Activated T-cell treated with anti-CD3 and anti-CD28 coated beads for 48 hours (primary cell): ENCODE measurements at places on chromosomes 13 and 19.

DNA sequence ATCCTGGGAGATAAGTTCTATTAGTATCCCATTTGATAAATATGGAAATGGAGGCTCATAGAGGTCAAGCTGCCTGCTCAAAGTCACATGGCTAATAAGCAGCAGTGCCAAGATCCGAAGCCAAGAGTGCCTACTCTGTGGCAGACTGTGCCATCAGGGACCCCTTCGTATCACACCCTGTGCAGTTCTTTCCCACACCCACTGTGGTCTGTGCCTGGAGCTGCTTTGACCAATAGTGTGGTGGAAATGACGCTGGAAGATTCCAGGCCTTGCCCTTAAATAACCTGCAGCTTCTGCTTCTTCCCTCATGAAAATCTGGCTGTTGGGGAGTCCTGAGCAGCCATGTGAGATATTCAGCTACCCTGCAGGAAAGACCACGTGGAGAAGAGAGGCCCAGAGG is 10.1 kb downstream of the OPA3 start:
- no peak for DNase-seq

DNA sequence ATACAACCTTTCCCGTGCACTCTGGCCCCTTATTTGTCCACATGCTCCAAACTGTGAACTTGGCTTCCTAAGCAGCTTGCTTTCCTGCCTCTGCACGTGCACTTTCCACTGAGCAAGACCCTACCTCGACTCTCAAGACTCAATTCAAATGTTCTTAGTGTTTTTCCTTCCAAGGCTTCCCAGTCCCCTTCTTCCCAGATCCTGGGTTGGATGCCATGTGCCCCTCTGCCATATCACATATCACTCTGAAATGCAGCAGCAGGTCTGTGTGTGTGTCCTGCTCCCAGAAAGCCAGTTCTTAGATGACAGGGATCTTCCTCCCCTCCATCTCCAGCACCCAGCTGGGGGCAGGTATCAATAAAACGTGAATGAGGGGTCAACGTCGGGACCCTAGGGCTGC is 3.0 kb downstream of the ZNF557 start:
- no peak for DNase-seq

GRCh38 chr19:58300620-58301019 is 4.6 kb upstream of the ERVK3-1 start:
- DNase-seq = no peak

DNA sequence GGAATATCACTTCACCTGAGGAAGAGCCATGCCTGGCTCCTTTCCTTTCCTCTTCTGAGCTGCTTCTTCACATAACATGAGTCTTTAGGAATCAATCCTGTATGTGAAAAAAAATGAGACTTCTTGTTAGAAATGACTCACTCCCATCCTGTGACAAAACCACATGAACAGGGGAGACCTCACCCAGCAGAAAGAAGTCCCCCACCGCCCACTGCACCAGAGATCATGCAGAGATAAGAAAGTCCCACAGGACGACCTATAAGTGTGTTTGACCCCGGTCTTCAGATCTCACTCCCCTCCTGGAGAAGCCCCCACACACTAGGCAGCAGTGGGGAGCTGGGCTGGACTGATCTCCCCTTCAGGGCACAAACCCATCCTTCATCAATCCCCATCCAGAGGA is 7.8 kb downstream of the ZNF600 start:
- peak; percentile 10 for DNase-seq

- DNase-seq = peak; percentile 66
Observed at GRCh38 chr19:13100031-13100588, 2.5 kb downstream of the LYL1 start.

DNA sequence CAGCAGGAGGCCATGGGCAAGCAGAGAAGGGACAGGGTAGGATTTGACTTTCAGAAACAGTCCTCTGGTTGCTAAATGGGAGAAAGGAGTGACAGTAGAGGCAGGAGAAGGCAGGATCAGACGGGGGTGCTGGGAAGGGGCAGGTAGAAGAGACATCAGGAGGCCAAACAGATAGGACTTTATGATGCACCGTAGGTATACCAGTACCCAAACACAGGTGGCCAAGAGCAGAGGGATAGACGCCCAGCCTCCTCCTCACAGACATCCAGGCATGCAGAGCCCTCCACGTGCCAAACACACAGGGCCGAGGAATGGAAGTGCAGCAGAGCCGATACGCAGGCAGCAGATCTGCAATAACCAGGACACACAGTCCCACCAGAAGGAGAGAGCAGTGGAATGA is 1.3 kb upstream of the AXL start:
- DNase-seq = no peak

- DNase-seq = peak; percentile 69
Observed at GRCh38 chr19:584240-585001, 5.3 kb upstream of the HCN2 start.

DNA sequence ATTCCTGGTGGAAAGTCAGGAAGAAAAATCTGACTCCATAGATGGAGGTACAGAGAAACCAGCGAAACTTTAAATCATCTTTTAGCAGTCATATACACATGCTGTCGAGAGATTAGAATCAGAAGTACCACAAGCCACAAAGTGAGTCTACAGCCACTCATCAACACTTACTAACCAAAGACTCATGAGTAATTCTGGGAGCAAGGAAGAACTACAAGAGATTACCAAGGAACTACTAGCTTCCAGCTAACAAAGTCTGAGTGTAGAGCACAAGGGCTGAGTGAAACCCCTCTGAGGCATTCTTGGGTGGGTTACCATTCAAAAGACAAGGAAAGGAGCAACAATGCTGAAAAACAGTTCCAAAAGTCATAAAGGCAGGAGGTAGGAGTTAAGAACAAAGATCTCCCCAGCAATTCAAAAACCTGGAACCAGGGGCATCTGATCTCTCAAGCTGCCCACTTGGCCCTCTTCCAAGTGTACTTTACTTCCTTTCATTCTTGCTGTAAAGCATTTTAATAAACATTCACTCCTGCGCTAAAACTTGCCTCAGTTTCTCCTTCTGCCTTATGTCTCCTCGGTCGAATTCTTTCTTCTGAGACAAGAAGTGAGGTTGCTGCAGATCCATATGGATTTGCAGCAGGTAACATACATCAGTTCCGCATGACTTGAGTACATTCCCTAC is 13.0 kb downstream of the RBM26 start:
- no peak for DNase-seq

DNA sequence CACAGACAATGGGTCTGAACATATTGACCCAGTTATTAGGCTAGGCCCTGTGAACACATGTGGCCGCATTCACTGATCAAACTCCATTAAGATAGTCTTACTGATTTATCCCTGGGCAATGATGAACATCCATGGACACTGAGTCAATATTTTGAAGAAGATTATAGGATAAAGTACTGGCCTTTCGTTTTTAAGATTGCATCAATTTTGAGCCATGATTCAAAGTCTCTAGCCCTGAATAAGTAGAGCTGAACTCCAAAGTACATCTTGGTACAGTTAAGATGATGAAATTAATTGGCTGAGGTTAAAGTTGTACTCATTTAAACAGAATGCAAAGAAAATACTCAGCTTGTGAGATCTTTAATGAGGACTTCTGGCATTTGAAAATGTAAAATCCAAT is 1581.9 kb downstream of the EFNB2 start:
- DNase-seq = no peak

GRCh38 chr13:39789451-39789850 is 134.0 kb downstream of the COG6 start:
- DNase-seq = no peak

- DNase-seq = no peak
Observed at GRCh38 chr19:18833849-18834643, 2.3 kb downstream of the UPF1 start.

- no peak for DNase-seq
Observed at GRCh38 chr13:50993371-50993770, 83.8 kb downstream of the RNASEH2B start.

DNA sequence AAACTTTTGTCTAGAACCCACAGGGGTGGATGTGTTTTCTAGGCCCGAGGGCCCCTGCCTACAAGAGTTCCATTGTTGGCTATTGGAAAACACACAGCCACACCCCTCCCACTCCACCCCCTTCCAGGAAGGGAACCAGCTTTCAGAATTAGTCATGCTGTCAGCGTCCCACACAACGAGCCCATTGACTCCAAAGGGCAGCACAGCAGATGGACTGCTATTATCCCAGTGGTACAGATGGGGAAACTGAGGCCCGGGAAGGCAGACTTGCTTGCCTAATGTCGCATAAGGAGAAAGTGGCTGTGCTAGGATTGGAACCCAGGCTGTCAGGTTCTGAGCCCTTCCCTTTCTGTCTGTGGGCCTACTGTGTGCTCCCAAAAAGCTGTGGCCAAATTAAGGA is 8.1 kb upstream of the FXYD3 start:
- no peak for DNase-seq

DNA sequence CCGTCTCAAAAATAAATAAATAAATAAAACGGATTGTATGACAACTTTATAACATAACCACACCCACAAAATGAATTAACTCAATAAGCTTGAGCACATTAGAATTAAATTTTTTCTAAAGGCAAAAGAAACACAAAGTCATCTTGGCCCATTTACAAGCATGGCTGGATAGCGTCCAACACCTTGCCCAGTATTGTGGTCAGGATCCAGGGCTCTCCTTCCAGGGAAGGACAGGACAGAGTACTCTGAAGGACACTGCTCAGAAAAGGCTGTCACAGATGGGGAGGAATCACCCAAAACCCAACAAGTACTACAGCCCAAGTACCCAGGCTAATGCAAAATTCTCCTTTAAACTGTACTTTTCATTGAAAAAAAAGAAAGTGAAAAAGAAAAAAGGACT is 27.1 kb downstream of the SUGP2 start:
- no peak for DNase-seq

GRCh38 chr13:114200399-114200911 is 21.4 kb downstream of the CFAP97D2 start:
- no peak for DNase-seq

- DNase-seq = no peak
Observed at GRCh38 chr19:34319230-34319585, 45.8 kb upstream of the GPI start.

DNA sequence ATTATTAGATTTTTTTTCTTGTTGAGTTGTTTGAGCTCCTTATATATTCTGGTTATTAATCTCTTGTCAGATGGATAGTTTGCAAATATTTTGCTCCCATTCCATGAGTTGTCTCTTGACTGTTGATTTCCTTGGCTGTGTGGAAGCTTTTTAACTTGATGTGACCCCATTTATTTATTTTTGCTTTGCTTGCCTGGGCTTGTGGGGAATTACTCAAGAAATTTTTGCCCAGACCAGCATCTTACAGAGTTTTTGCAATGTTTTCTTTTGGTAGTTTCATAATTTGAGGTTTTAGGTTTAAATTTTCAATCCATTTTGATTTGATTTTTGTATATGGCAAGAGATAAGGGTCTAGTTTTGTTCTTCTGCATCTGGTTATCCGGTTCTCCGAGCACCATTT is 124.7 kb downstream of the PCCA start:
- no peak for DNase-seq

DNA sequence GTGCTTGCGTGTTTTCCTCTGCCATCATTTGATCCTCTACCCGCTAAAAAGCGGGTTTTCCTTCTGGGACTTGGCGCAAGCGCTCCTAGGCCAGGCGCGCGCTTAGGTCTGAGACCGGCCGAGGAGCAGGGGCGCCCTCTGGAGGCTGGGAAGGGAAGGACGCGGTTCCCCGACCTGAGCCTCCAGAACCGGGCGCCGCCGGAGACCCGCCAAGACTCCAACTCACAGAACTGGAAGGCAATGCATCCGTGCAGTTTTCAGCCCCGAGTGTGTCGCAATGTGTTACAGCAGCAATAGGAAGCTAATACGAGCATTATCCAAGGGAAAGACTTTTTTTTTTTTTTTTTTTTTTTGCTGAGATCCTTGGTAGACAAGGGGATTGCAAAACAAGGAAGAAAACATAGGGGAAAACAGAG is 190.9 kb downstream of the COL4A1 start:
- peak; percentile 55 for DNase-seq

GRCh38 chr13:38755793-38756192 is 68.9 kb downstream of the FREM2 start:
- DNase-seq = no peak

DNA sequence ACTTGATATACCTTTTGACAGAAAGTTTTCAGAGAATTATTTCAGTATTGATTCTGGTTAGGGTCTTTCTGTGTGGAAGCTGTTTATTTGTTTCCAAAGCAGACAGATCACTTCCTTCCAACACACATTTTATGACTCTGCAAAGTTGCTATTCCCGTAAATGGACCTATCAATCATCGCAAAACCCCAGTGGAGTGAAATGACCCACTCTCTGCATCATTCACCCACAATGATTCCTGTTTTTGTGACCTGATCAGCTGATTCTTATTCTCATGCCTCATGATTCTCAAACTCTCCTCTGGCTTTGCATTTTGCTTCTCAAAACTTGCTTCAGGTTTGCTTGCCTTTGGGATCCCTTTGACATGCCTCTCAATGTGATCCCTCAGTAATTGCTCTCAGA is 453.7 kb downstream of the PCDH17 start:
- no peak for DNase-seq
